Activated CD8-positive, alpha-beta memory T cell treated with anti-CD3 and anti-CD28 coated beads, Interleukin-2, amount 50 U/mL, for 48 hours (primary cell): ENCODE measurements at places on chromosomes 16 and 17.

DNA sequence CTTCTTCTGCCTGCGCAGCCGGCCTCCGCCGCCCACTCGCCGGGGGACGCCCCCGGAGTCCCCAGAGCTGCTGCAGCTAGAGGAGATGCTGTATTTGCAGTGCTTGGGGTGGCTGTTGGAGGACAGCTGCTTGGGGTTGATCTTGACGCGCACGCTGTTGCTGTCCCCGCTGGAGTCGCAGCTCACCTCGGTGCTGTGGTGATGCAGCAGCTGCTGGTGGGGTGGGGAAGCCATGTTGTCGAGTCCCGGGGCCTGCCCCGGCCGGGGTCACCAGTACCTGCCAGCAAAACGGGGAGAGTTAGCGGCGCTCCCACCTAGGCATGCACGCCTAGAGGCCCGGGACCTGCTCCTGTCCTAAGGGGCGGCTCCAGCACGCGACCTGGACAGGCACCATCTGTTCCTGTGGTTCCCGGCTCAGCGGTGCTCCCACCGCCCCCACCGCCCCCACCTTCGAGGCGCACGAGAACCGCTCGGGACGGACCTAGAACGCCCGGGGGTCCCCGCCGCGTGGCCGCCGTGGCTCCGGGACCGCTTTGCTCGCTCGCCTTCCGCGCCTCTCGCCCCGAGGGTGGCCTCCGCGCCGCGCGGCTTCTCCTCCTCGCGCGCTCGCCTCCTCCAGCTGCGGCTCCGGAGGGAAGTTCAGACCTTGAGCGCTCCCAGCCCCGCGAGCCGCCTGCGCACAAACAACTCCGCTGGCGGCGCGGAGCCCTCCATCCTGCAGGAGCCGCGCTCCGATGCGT, 863 bp downstream of the ADCY9 start:
- peak; percentile 71 for DNase-seq

- DNase-seq, result no peak
Measured at GRCh38 chr17:705011-705410, 9.6 kb downstream of the VPS53 start.

GRCh38 chr16:31344712-31345111, 10.3 kb upstream of the ITGAX start:
- DNase-seq, result no peak

- DNase-seq, result no peak
Measured at GRCh38 chr17:3613124-3613523, 3.9 kb upstream of the TRPV1 start.

DNA sequence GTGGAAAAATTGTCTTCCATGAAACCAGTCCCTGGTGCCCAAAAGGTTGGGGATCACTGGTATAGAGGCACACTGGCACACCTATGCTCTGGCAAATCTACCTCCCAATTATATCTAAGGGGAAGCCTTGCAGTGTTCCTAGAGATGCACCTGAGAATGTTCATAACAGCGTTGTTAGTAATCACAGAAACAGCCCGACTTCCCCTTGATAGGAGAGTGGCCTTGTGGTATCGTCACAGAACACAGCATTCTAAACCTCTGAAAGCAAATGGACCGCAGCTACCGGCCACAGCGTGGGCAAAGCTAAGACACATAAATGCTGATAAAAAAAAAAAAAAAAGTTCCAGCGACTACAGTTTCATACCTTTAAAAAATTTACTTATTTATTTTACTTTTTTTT, 39.1 kb upstream of the ADGRG1 start:
- DNase-seq, result peak; percentile 28

DNA sequence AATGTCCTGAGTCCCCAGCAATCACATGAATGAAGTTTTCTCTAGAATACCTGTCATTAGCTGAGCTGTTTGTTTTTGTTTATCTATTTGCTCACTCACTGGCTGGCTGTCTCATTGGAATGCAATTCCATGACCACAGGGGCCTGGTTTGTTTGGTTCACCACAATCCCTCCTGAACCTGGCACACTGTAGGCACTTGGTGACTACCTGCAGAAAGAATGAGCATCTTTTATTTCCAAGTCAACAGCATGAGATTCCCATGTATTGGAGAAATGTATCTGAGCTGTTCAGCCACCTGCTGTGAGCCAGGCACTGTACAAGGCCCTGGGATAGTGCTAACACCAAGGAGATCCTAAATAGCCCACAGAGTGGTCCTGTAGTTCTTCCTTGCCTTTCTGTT, 345.1 kb downstream of the XYLT1 start:
- no peak for DNase-seq

DNA sequence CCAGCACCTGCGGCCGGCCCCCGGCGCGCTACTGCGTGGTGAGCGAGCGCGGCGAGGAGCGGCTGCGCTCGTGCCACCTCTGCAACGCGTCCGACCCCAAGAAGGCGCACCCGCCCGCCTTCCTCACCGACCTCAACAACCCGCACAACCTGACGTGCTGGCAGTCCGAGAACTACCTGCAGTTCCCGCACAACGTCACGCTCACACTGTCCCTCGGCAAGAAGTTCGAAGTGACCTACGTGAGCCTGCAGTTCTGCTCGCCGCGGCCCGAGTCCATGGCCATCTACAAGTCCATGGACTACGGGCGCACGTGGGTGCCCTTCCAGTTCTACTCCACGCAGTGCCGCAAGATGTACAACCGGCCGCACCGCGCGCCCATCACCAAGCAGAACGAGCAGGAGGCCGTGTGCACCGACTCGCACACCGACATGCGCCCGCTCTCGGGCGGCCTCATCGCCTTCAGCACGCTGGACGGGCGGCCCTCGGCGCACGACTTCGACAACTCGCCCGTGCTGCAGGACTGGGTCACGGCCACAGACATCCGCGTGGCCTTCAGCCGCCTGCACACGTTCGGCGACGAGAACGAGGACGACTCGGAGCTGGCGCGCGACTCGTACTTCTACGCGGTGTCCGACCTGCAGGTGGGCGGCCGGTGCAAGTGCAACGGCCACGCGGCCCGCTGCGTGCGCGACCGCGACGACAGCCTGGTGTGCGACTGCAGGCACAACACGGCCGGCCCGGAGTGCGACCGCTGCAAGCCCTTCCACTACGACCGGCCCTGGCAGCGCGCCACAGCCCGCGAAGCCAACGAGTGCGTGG, 1.5 kb downstream of the NTN1 start:
- peak; percentile 66 for DNase-seq

DNA sequence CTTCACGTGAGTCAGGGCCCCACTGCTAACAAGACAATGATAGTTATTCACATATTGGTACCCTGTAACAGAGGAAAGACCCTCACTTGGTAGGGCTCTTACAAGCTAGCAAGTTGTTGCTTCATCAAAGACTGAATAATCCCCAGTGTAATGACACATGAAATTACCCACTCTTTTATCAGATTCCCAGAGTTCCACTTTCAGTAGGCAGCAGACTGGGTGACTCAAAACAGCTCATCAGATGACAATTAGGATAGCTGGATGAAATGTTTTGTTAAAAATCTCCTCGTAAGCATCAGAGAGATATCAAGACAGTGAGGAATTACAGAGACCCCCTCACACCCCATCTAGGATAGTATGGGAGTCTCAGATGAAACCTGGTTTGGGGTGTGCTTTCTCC, 6.8 kb upstream of the OR1E2 start:
- DNase-seq, result no peak

GRCh38 chr17:31294820-31295488, 2.1 kb downstream of the OMG start:
- DNase-seq, result no peak

DNA sequence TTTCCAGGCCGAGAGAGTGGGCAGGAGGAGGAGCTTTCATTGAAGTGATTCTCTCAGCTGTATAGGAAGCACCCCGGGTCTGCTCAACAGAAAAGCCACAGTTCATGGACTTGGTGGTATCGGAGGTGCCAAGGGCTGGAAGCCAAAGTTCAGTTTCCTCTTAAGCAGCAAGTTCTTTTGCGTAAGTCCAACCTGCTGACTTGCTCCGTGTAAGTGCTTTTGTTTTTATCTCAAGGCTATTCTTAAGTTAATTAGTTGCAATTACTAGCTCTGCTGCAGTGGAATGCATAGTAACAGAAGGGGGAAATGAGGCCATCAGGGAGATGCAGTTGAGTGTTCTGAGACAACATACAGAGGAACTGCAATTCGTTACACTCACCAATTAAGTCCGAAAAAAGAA, 44.6 kb downstream of the SMIM36 start:
- no peak for DNase-seq

GRCh38 chr17:79003661-79004411, 5.7 kb downstream of the CANT1 start:
- DNase-seq, result peak; percentile 40

DNA sequence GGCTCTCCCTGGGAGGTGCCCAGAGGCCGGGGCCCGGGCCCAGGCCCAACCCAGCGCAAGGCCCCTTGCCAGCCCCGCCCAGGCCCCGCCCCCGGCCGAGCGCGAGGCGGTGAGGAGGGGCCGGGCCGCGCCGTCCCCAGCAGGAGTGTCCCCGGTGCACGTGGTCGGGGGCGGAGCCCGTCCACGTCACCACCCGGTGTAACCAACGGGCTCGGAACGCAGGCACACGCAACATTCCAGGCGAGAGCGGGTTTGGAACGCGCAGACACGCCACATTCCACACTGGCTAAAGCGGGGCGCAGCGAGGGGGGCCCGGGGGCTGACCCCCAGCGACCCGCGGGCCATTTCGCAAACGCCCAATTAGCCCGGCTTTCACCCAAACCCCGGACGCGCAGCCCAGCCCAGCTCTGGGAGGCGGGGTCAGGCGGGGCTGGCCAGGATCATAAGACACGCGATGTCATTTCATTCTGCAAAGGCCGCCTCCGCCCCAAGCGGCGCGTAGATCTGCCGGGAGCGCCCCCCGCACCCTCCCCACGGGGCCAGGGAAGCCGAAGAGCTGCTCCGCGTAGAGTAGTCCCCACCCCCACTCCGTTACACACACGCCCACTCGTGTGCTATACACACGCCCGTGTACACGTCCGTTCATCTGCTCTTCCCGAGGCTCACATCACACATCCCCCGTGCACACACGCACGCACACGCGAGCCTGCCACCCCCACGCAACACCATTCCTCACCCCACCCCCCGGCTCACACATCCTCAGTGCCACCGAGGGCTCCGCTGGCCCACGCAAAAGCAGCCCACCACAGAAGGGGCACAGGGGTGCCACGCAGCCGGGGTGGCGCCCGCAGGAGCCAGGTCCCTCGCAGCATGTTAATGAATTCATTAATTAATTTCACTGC, 1.0 kb downstream of the MNT start:
- DNase-seq, result peak; percentile 96

DNA sequence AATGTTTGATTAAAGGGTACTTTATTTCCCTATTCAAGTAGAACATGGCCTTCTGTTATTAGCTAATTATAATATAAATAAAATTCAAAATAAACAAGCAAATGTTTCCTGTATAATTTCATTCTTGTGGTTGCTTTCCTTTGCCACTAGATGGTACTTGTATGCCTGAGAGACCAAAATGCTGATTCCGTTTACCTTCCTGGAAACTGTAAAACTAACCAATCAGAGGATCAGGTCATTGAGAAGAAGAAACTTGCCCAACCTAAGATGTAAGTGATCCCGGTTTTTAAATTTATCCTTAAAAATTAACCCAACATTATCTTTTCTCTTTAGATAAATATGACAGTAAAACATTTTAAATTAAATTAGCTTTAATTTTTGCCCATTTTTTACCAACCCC, 8.1 kb upstream of the ABCA5 start:
- no peak for DNase-seq

- DNase-seq, result no peak
Measured at GRCh38 chr16:10852286-10852685, 24.7 kb upstream of the CIITA start.

GRCh38 chr17:8294814-8295316, 335 bp downstream of the SLC25A35 start:
- DNase-seq, result no peak

GRCh38 chr16:48617104-48617705, 7.2 kb upstream of the N4BP1 start:
- DNase-seq, result no peak

DNA sequence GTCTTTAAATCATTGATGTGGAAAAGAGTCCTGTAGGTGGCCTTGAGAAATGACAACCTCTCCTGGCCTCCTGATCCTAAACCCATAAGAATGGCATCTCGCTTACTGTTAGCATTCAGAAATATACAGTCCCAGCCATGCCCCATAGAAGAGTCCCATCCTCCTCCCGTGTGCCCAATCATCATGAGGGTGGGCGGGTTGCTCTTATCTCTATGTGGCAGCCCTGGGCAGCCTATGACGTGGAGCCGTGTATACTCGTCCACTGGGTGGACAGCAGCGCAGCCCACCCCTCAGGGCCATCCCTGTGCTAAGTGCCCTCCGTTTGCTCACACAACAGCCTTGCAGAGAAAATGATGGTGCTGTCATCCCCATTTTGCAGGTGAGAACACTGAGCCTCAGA, 105.3 kb downstream of the AMFR start:
- no peak for DNase-seq

GRCh38 chr17:61750656-61751055, 112.7 kb downstream of the BRIP1 start:
- no peak for DNase-seq

- no peak for DNase-seq
Measured at GRCh38 chr17:68886401-68886800, 68.8 kb downstream of the ABCA8 start.

GRCh38 chr16:74896389-74897370, 88.2 kb downstream of the WDR59 start:
- no peak for DNase-seq

DNA sequence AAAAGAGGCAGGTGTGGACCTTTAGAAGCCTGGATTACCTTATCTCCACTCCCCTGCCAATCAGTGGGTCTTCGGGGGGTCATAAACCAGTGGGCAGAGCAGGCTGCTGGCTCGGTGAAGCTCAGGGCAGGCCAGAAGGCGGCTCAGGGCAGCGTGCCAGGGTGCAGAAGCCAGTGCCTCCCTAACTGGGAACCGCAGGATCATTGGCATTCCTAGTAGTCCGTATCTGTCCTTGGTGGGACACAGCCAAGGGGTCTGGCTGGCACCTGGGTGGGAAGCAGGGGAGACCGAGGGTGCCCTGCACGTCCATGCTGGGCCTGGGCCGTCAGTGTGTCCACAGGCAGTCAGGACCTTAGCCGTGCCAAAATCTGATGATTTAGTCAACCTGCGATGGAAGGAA, 76.8 kb downstream of the SEC14L1 start:
- DNase-seq, result no peak

- DNase-seq, result no peak
Measured at GRCh38 chr16:57013902-57014301, 24.5 kb downstream of the NLRC5 start.

DNA sequence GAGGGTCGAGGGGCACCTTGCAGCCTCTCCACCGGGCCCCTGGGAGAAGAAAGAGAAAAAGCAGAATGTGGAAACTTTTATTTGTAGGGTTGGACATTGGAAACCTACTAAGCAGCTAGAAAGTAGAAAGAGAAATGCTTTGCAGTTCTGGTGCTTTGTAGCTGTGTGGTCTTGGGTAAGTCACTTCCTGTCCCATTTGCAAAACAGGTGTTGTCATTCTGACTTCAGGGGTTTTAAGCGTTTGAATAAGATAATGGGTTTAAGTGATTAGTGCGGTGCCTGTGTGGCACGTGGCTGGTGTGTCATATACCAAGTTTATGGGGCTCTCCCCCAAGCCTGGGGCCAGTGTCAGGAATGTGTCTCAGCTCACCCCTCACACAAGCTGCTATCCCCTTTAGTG, 1.6 kb downstream of the CA4 start:
- DNase-seq, result no peak
